HT1080 (cell line): ENCODE measurements at places on chromosomes 7 and 10.

DNA sequence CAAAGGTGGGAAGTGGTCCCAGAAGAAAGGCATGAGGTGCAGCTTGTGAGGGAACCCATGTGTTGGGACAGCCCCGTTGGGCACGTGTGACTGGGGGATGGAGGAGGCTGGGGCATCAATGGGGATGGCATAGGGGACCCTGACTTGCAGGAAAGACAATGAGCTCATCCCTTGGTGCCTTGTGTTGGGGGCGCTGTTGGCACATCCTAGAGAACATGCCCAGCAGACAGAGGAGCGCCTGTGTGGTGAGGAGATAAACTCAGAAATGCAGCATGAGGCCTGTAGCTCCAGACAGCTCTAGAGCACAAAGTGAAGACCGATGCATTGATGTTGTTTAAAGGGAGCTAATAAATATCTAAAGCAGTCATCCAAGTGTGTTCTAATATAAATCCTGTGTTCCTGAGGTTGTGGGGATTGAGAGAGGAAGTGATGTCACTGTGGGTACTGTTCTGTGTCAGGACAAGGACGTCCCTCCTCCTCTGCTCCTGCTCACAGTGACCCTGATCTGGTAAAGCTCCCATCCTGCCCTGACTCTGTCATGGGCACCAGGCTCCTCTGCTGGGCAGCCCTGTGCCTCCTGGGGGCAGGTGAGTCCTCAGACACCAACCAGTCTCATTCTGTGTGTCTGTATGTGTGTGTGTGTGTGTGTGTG lies 126.1 kb upstream of the PRSS58 start:
- DNase-seq: peak; percentile 75

DNA sequence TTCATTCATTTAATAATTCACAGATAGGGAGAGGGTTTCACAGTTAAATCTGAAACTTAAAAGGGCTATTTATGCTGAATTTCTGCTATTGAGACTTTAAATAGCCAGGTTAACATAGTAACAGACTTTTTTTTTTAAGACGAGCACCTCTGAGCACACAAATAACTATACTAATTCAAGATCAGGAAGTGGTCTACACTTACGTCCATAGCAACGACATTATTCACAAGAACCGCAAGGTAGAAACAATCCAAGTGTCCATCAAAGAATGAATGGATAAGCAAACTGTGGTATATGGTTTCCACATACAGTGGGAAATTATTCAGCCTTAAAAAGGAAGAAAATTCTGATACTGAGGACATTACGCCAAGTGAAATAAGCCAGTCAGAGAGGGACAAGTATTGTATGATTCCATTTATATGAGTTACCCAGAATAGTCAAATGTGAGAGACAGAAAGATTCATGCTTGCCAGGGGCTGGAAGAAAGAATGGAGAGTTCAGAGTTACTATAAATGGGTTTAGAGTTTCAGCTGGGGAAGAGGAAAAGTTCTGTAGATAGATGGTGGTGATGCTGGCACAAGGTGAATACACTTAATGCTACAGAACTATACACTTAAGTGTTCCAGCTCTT lies 140.3 kb upstream of the LAMB4 start:
- peak; percentile 84 for DNase-seq

- DNase-seq: no peak
These were observed 131.4 kb upstream of the BTBD16 start for GRCh38 chr10:122139627-122140170.

- DNase-seq: no peak
These were observed 123.6 kb downstream of the ATXN7L1 start for GRCh38 chr7:105752671-105753275.

DNA sequence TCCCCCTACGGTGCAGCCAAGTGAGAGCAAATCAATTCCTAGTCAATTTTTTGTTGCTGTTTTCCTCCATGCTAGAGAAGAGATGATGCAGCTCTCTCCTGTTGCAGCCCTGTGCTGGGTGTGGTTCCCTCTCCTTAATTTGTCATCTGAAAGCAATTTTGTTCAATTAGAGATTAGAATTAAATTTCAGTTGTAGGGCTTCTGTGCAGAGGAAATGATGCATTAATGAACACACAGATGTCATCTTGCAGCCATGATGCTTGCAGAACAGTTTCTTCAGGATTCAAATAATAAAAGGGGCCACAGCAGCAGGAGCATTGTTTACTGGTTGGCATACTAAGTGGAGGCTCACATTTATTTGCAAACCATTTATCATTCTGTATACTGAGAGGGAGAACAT lies 266.0 kb downstream of the AUTS2 start:
- DNase-seq: no peak

GRCh38 chr10:91796331-91797047 lies 1.7 kb upstream of the TNKS2 start:
- no peak for DNase-seq

DNA sequence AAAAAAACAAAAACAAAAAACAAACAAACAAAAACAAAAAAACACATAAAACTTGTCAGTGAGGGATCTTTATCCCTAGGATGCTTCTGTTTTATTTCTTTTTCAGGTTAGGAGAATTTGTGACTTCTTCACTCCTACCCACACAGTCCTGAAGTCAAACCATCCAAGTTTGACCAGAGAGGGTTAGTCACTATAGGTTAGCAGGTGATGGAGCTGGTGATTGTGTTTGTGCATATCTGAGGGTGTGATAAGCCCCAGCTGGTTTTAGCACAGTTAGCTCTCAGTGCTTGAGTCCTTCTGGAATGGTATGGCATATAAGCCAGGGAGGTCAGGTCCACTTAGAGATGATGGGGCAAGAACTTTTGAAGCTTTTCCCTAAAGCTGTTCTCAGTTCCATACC lies 11.8 kb upstream of the IKZF1 start:
- DNase-seq: no peak

GRCh38 chr10:131429942-131430341 lies 118.4 kb upstream of the TCERG1L start:
- no peak for DNase-seq

GRCh38 chr10:132591166-132591971 lies 53.8 kb downstream of the INPP5A start:
- DNase-seq: peak; percentile 33

DNA sequence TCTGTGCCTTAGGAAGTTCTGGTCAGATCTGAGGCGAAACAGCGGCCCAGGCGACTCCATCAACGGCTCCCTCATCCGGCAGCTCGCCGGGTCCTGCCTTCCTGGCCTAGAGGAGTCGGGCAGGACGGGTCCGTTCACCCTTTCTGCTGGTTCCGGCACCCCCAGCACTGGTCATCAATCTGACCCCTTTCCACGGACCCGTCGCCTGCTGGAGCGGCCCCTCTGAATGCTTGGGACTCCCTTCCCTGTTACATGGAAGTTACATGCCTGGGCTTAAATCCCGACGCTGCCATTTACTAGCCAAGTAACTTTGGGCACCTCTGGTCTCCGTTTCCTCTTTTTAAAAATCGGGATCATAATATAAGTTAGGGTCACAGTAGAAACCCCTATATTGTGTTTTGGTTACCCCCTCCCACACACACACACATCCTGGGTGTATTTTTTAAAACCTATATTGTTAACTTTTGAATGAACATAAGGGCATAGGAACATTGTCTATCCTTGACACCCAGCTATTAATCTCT lies 607 bp upstream of the GGCT start:
- DNase-seq: no peak

DNA sequence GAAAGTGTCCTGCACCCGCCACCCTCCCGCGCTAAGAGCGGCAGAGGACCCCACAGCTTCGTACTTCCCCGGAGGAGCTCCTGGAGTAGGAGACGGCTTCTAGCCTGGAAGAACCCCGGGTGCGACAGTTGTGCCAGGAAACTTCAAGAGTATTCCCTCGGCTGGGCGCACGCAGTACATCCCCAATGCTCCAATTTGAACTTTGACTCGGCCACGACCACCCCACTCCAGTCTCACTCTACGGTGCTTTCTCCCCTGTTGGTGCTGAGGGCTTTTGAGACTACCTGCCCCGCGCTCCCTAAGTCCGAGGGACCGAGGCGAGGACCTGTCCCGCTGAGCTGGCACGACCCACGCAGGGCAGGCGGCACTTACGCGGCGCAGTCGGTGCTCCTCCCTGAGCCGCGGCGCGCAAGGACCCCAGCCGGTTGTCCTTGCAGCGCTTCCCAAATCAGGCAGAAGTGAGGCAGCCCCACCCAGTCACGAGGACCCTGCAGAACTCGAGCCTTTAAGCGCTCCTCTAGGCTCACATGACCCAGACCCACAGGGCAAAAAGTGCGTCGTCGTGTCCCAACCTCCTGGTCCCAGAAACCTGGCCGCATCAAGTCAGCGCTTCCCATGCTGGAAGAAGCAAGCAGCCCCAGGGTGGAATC lies at the start of gene CPVL:
Gene CPVL (minus strand): TSS at position 481 of the 650 bp plus-strand sequence. CDS start 25,476 bp downstream, outside the sequence.
- DNase-seq: no peak

- peak; percentile 31 for DNase-seq
These were observed 66.9 kb upstream of the AFAP1L2 start for GRCh38 chr10:114470956-114471905.

DNA sequence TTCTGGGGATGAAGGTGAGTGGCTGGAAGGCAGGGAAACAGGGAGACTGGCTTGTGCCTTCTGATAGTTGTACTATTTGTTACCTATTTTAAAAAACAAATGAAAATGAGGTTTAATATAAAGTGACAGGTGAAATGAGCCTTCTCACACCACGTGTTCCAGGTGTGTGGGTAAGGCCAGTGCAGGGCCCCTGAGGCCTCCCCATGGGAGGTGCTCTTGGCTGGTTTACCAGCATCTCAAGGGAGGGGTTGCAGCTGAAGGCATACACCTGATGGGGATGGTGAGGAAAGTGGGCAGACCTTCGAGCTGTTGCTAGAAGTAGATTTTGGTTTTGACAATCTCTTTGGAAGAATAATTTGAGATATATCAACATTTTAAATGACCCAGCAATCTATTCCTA lies 103.6 kb downstream of the ARHGAP22 start:
- no peak for DNase-seq

GRCh38 chr10:35643151-35644049 lies 1.3 kb upstream of the FZD8 start:
- peak; percentile 58 for DNase-seq

DNA sequence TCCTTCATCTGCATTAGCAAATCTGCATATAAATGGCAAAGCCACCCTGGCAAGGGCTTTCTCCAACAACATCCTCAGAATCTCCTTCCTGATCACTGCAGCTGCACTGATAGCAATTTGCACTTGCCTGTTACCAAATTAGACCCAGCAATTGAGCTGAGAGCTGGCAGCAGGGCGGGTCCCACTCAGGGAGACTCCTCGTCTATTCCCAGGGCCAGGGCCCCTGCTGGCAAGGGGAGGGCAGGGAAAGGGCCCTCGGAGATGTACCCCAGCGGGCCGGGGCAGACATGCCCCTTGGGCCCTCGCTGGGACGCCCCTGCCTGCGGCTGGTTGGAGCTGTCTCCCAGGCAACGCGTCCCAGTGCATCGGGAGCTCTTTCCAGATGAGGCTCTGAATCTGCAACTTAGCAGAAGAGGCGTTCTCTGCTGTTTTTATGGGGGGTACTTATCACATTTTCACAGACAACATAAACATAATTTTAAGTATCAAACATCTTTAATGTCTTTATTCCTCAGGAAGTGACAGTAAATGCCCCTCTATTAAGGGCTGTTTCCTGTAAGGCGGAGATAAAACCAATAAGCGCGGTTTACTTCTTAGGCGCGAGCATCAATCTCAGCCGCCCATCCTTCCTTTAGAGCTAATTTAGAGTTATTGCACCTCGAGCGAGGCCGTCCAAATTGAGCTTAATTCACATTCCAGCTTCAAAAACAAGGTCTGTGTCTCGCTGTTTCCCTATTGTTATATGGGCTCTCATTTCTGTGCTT lies 249.0 kb upstream of the PPP2R2D start:
- no peak for DNase-seq

- peak; percentile 94 for DNase-seq
These were observed 232.5 kb downstream of the SKIDA1 start for GRCh38 chr10:21292763-21293517.

DNA sequence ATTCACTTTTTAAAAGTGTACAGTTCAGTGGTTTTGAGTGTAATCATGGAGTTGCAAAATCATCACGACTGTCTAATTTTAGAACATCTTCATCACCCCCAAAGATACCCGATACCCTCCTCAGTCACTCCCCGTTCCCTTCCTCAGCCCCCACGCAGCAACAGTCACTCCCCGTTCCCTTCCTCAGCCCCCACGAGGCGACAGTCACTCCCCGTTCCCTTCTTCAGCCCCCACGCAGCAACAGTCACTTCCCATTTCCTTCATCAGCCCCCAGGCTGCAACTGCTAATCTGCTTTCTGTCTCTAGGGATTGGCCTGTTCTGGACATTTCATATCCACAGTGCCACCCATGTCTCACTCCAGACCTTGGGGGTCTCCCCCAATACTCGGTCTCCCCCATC lies 161.6 kb upstream of the PPP2R2D start:
- no peak for DNase-seq

DNA sequence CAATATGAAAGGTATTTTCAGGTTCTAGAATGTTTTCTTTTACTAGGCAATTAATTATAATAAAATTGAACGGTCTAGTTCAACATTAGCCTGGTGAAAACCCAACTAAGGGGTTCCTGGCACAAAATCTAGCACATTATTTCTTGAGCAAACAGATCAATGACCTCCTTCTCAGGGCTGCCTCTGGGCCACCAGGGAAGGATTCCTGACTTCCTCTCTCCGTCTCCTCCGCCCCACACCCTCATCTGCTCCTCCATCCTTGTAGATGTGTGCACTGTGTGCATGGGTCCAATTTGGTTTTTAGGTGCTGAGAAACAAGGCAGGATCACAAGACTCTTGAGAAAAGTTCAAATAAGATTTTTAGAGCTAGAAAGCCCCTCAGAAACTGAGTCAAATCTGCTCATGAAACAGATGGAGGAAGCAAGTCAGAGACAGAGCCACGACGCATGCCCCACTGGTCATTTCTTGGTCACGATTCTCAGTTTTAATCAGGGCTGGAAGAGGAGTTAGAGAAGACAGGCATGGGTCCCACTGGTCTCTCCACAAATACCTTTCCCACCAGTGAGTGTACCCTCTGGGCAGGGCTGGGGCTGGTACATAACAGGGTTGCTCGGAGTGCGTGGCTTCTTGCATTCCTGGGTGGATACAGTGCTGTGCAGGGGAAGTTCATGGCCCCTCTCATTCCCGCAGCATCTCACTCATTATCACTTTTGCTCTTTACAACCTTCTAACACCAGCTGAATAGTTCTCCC lies 3.8 kb downstream of the TRPV6 start:
- no peak for DNase-seq

DNA sequence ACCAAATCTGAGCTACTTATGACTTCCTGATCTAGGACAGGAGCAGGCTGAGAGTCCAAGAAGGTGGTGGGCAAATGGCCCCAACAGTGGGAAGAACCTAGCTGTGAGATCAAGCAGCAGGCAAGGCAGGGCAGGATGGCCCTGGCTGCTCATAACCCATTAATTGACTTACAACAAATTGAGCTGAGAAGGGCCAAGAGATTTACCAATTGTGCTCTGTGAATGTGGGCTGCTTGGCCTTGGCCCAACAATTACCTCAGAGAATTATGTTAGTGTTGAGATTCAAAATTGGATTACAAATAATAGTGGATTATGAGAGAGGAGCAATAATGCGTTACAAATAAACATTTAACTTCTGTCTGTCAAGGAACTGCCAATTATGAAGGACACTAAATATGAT lies 956.5 kb downstream of the KCNMA1 start:
- no peak for DNase-seq
